ENCODE measurements at places on chromosomes 16 and 17. TPM values are rescaled to one million over a fixed set of nuclear protein-coding genes. Genes with fewer than 3 reads are reported as not detected.

Gene ADAP2
- total RNA-seq = 3.1 TPM

Gene BRCA1
- 34.9 TPM for total RNA-seq

Gene IRX6
- total RNA-seq = not detected

Gene CORO6
- total RNA-seq = 2.0 TPM

Gene ZPBP2
- not detected for total RNA-seq
